Activated CD8-positive, alpha-beta T cell treated with anti-CD3 and anti-CD28 coated beads, Interleukin-2, amount 10 ng/mL, durations not matched to agents 7 days and 5 days (primary cell): ENCODE measurements at places on chromosomes 12 and 14. TPM values are rescaled to one million over a fixed set of nuclear protein-coding genes. Genes with fewer than 3 reads are reported as not detected.
A peak's percentile ranks its signal among the peaks of the same experiment; 100 is the strongest.

Gene ENDOU
- not detected for total RNA-seq

GRCh38 chr14:67567654-67568053, 32.4 kb downstream of the PIGH start:
- no peak for DNase-seq
- no peak overlapping the region for H3K4me3 ChIP-seq
- no peak overlapping the region for H3K27ac ChIP-seq
- H3K4me1 ChIP-seq = peaks cover 10% of the 10 kb centered on the region

- peaks cover 11% of the 10 kb centered on the region for H3K27me3 ChIP-seq
- H3K4me3 ChIP-seq = no peak overlapping the region
Observed at GRCh38 chr14:35999294-35999693, 173.2 kb downstream of the BRMS1L start.

GRCh38 chr12:68280240-68280639, 26.8 kb upstream of the IL22 start:
- H3K27me3 ChIP-seq = no peaks in the 10 kb centered on the region
- H3K4me1 ChIP-seq = peaks cover 30% of the 10 kb centered on the region
- DNase-seq = no peak
- H3K4me3 ChIP-seq = no peak overlapping the region

GRCh38 chr12:96171905-96172304, 22.3 kb upstream of the ELK3 start:
- peaks cover 5% of the 10 kb centered on the region for H3K27me3 ChIP-seq
- H3K36me3 ChIP-seq = peaks cover 16% of the 10 kb centered on the region
- H3K4me1 ChIP-seq = peaks cover 6% of the 10 kb centered on the region
- H3K4me3 ChIP-seq = no peak overlapping the region
- no peak for DNase-seq

DNA sequence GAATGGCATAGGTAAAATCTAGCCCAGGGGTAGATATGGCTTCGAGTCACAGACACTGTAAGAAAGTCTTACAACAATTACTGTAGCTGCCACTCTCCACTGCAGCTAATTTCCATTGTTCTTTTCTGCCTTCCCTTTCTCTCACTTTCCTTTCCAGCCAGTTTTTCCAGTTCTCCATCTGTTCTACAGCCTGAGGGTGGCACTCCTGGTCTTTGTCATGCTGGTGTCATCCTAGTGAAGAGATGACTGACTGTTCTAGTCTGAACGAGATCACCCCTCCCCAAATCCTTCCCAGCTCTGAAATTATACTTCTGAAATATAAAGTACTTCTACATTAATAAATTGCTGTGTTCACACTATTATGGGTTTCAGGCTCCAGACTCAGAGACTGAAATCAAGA, 74.2 kb upstream of the CSRP2 start:
- H3K27ac ChIP-seq = no peak overlapping the region
- H3K36me3 ChIP-seq = no peaks in the 10 kb centered on the region
- no peak overlapping the region for H3K4me3 ChIP-seq
- DNase-seq = no peak
- H3K4me1 ChIP-seq = no peaks in the 10 kb centered on the region

- H3K27me3 ChIP-seq = no peaks in the 10 kb centered on the region
- H3K4me1 ChIP-seq = peaks cover 17% of the 10 kb centered on the region
- no peak for DNase-seq
- H3K27ac ChIP-seq = no peak overlapping the region
- H3K36me3 ChIP-seq = no peaks in the 10 kb centered on the region
- H3K4me3 ChIP-seq = no peak overlapping the region
Observed at GRCh38 chr14:102185360-102185759, 45.7 kb downstream of the WDR20 start.

Gene SLC6A12
- total RNA-seq = not detected

DNA sequence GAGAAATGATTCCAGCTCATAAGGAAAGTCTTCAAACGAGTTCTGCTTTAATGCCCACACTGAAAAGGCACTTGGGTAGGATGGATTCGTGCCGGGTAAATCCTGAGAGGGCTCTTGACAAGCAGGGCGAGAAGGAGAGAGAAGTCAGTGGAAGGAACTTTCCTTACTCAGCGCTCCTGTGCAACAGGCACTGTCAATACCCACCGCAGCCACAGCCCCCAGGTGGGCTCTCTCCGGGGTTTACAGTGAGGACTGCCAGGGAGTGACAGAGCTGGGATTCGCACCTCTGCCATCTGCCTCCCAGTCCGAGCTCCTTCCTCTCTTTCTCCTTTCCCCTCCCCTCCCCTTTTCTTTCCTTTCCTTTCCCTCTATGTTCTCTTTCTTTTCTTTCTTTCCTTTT, 118.7 kb downstream of the BEGAIN start:
- no peaks in the 10 kb centered on the region for H3K36me3 ChIP-seq
- no peak overlapping the region for H3K27ac ChIP-seq
- H3K27me3 ChIP-seq = peaks cover 8% of the 10 kb centered on the region
- peaks cover 8% of the 10 kb centered on the region for H3K4me1 ChIP-seq
- no peak overlapping the region for H3K4me3 ChIP-seq
- DNase-seq = no peak

GRCh38 chr12:106079148-106079738, 59.5 kb downstream of the NUAK1 start:
- H3K27ac ChIP-seq = no peak overlapping the region
- H3K4me3 ChIP-seq = no peak overlapping the region
- H3K4me1 ChIP-seq = no peaks in the 10 kb centered on the region
- no peaks in the 10 kb centered on the region for H3K36me3 ChIP-seq
- H3K27me3 ChIP-seq = peaks cover 9% of the 10 kb centered on the region
- DNase-seq = no peak

Gene PLEKHH1
- 0.99 TPM for total RNA-seq

Gene NTS
- total RNA-seq = not detected

Gene RNF31
- total RNA-seq = 123 TPM

DNA sequence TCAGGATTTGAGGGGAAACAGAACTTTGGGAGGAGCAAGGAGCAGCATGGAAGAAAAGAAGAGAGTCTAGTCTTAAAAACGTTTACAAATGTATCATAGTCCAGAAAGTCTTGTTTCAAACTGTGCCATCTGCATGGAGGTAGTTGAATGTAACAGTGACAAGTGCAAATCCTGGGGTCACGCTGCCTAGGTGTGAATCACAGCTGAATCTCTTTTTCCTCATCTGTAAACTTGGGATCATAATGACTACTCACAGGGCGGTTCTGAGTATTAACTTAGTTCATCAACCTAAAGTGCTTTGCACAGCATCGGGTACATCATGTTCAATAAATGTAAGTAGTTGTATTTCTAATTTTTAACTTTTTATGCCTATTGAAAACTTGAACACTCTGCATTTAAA, 208.5 kb downstream of the CHST11 start:
- DNase-seq = no peak
- H3K27me3 ChIP-seq = no peaks in the 10 kb centered on the region
- peaks cover 37% of the 10 kb centered on the region for H3K4me1 ChIP-seq
- no peak overlapping the region for H3K27ac ChIP-seq
- H3K4me3 ChIP-seq = no peak overlapping the region
- H3K36me3 ChIP-seq = peaks cover 14% of the 10 kb centered on the region

- H3K27me3 ChIP-seq = no peaks in the 10 kb centered on the region
- DNase-seq = no peak
- H3K4me3 ChIP-seq = no peak overlapping the region
- H3K36me3 ChIP-seq = no peaks in the 10 kb centered on the region
- peaks cover 26% of the 10 kb centered on the region for H3K4me1 ChIP-seq
- no peak overlapping the region for H3K27ac ChIP-seq
Observed at GRCh38 chr14:100410056-100410565, 87.0 kb downstream of the SLC25A47 start.

GRCh38 chr14:100669468-100669867, 57.2 kb upstream of the DLK1 start:
- H3K36me3 ChIP-seq = no peaks in the 10 kb centered on the region
- no peak overlapping the region for H3K27ac ChIP-seq
- H3K4me1 ChIP-seq = no peaks in the 10 kb centered on the region
- DNase-seq = no peak

DNA sequence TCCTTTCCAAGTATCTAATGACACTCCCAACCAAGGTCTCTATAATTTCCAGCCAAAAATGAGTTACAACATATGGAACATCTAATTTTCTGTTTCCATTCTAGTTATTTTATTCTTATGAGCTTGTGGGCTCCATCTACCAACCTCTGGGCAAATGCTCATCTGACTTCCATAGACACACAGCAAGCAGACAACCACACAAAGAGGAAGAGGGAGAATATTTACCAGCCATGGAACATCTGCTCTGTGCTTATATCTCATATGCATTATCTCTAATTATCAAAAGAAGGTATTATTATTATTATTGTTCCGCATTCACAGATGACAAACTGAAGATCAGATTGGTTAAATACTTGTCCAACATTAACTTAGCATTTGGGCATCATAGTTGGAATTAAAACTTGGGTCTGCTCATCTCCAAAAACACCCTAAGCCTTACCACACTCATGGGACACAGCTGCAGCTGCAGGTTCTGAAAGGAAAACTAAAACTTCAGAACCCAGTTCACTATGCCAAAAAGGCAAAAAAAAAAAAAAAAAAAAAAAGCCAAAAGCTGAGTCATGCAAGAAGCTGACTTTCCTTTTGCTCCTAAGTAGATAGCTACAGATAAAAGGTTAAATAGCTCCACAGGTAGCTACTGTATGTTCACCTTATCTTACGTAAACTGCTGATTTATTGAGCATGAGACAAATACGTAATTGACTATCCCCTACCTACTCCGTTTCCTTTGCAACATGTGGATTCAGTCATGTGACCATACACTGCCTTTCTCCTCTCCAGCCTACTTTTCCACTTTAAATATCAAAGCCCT, 23.6 kb upstream of the TCL1B start:
- no peak for DNase-seq
- no peaks in the 10 kb centered on the region for H3K36me3 ChIP-seq
- no peak overlapping the region for H3K4me3 ChIP-seq
- no peak overlapping the region for H3K27ac ChIP-seq

- no peak for DNase-seq
- peaks cover 31% of the 10 kb centered on the region for H3K4me1 ChIP-seq
- H3K27ac ChIP-seq = peak overlapping the region; percentile 80
Observed at GRCh38 chr14:89465876-89466275, 48.8 kb upstream of the FOXN3 start.

Gene DICER1
- 57.5 TPM for total RNA-seq

DNA sequence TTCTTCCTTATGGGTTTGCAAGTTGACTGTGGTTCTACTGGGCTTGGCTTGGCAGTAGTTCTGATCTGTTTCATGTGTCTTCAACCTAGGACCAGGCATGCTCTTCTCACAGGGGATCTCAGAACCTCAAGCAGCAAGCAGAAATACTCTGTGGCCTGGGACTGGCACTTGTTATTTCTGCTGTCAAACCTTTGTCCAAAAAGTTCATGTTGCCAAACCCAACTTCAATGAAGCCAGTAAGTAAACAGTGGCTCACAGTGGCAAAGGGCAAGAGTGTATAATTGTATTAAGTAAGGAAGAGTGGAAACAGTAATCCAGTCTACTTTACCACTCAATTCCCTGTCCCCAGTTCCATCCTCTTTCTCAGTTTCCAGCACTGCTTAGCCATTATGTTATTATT, 15.7 kb upstream of the HMGA2 start:
- H3K27ac ChIP-seq = no peak overlapping the region
- no peaks in the 10 kb centered on the region for H3K36me3 ChIP-seq
- no peak overlapping the region for H3K4me3 ChIP-seq
- peaks cover 3% of the 10 kb centered on the region for H3K27me3 ChIP-seq
- no peak for DNase-seq

- H3K27me3 ChIP-seq = no peaks in the 10 kb centered on the region
- no peak for DNase-seq
- H3K4me1 ChIP-seq = no peaks in the 10 kb centered on the region
- H3K36me3 ChIP-seq = peaks cover 17% of the 10 kb centered on the region
- H3K27ac ChIP-seq = no peak overlapping the region
Observed at GRCh38 chr14:92990456-92991430, 67.8 kb downstream of the CHGA start.

DNA sequence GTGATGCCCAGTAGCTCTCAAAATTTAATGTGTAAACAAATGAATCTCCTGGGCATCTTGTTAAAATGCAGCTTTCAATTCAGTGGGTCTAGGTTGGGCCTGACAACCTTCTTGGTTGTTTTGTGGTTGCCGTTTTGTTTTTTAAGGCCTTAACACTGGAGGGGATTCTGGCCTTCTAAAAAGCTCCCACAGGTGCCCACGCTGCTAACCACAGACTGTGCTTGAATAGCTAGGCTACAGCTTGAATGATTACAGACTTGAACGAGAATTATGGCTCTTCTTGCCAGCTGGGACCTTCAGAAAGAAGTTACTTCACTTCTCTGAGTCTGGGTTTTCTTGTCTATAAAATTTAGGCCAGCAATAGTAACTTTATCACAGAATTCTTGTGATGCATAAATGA, 1.3 kb upstream of the FLVCR2 start:
- peaks cover 5% of the 10 kb centered on the region for H3K27me3 ChIP-seq
- H3K27ac ChIP-seq = no peak overlapping the region
- no peak overlapping the region for H3K4me3 ChIP-seq
- H3K36me3 ChIP-seq = no peaks in the 10 kb centered on the region
- H3K4me1 ChIP-seq = peaks cover 18% of the 10 kb centered on the region
- no peak for DNase-seq

Gene THAP2
- 3.5 TPM for total RNA-seq

- no peak for DNase-seq
- no peak overlapping the region for H3K27ac ChIP-seq
- H3K4me3 ChIP-seq = no peak overlapping the region
- H3K27me3 ChIP-seq = no peaks in the 10 kb centered on the region
Observed at GRCh38 chr14:43647302-43647701, 859.8 kb downstream of the FSCB start.

Gene LRP1-AS
- not detected for total RNA-seq

Gene PRKAB1
- total RNA-seq = 33.1 TPM

Gene AQP6
- not detected for total RNA-seq

- H3K27me3 ChIP-seq = no peaks in the 10 kb centered on the region
- no peak overlapping the region for H3K27ac ChIP-seq
- H3K4me1 ChIP-seq = no peaks in the 10 kb centered on the region
- no peak overlapping the region for H3K4me3 ChIP-seq
- DNase-seq = no peak
Observed at GRCh38 chr12:82723093-82723492, 36.4 kb downstream of the TMTC2 start.

Gene KLHL33
- 2.7 TPM for total RNA-seq

- H3K36me3 ChIP-seq = no peaks in the 10 kb centered on the region
- H3K27ac ChIP-seq = no peak overlapping the region
- H3K4me1 ChIP-seq = no peaks in the 10 kb centered on the region
- no peak for DNase-seq
- H3K27me3 ChIP-seq = no peaks in the 10 kb centered on the region
Observed at GRCh38 chr12:103808239-103808880, 32.7 kb downstream of the NT5DC3 start.

Gene PCED1B
- total RNA-seq = 74.2 TPM

Gene RNASE7
- total RNA-seq = not detected

DNA sequence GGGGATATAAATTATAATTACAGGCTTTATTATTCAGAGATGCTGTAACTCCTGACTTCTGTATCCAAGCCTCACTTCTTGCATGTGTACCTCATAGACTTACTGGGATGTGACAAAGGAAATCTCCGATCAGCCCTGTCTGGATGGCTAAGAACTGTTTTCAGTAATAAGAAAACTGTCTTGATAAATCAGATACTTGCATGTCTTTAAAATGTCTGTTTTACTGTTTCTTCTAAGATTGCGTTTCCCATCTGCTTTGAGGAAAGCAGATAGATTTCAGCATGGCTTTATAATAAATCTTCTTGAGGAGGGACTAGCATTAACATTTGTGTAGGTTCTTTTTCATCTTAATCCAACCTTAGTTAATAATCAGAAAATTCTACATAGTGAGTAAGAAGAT, 395.9 kb downstream of the EGLN3 start:
- H3K27ac ChIP-seq = no peak overlapping the region
- H3K4me1 ChIP-seq = no peaks in the 10 kb centered on the region
- H3K4me3 ChIP-seq = no peak overlapping the region
- H3K27me3 ChIP-seq = no peaks in the 10 kb centered on the region
- no peaks in the 10 kb centered on the region for H3K36me3 ChIP-seq
- DNase-seq = no peak

GRCh38 chr14:61470961-61471293, 149.5 kb downstream of the PRKCH start:
- no peaks in the 10 kb centered on the region for H3K27me3 ChIP-seq
- DNase-seq = no peak
- peak overlapping the region; percentile 96 for H3K27ac ChIP-seq
